ENCODE measurements at places on chromosomes 2 and 18.

GRCh38 chr2:41414486-41415230 lies 633.2 kb upstream of the PKDCC start:
- DNase-seq = no peak

GRCh38 chr2:242058116-242058680 lies 188.7 kb downstream of the RTP5 start:
- no peak for DNase-seq

DNA sequence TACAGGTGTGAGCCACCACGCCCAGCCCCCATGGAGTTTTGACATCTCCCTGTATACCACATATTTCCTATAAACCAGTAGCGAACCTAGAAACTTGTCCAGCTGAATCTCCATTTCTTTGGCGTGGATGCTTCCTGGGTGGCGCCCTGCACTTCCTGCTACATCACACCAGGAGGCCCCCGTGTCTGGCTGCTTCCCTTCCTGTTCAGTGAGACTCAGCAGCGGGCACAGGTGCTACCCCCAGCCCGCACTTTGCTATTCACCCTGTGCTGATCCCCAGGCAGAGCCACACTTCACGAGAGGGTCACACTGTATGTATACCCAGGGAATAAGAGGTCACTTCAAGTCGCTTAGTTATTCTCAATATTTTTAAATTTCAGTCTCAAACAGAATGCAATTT lies 35.0 kb downstream of the CYP27C1 start:
- no peak for DNase-seq

DNA sequence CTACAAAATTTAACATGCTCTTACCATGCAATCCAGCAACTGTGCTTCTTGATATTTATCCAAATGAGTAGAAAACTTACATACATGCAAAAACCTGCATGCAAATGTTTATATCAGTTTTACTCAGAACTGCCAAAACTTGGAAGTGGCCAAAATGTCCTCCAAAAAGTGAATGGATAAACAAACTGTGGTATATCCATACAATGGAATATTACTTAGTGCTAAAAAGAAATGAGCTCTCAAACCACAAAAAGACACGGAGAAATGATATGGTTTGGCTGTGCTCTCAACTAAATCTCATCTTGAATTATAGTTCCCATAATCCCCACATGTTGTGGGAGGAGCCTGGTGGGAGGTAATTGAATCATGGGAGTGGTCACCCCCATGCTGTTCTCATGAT lies 267.2 kb downstream of the ZEB2 start:
- DNase-seq = no peak
